ENCODE measurements at places on chromosomes 12 and 14. TPM values are rescaled to one million over a fixed set of nuclear protein-coding genes. Genes with fewer than 3 reads are reported as not detected.

The IL26 gene
- total RNA-seq: 0.32 TPM

The CDKN3 gene
- total RNA-seq: 20.9 TPM

The WNT1 gene
- not detected for total RNA-seq

The FOXN4 gene
- not detected for total RNA-seq

The BICDL1 gene
- total RNA-seq: not detected

The OAS1 gene
- 1.1 TPM for total RNA-seq

The PYGL gene
- total RNA-seq: 77.9 TPM

The SMOC1 gene
- 2.3 TPM for total RNA-seq

The CIDEB gene
- total RNA-seq: 0.18 TPM

The NANOG gene
- total RNA-seq: not detected

The LUM gene
- total RNA-seq: 209 TPM

The FBLN5 gene
- total RNA-seq: 58.3 TPM

The MOK gene
- 27.2 TPM for total RNA-seq

The RAB3IP gene
- 9.2 TPM for total RNA-seq

The AKAP6 gene
- total RNA-seq: under 0.01 TPM

The EPYC gene
- total RNA-seq: not detected

The AICDA gene
- total RNA-seq: not detected

The KRT2 gene
- not detected for total RNA-seq

The HCAR2 gene
- total RNA-seq: not detected

The A2M gene
- total RNA-seq: 18.8 TPM

The CYP46A1 gene
- total RNA-seq: 1.4 TPM

The DNAJC22 gene
- 1.5 TPM for total RNA-seq

The PTCSC3 gene
- total RNA-seq: not detected

The TBC1D30 gene
- total RNA-seq: 2.0 TPM

Measured in cardiac atrium fibroblast (primary cell).